ENCODE measurements at places on chromosomes 1 and 21.

GRCh38 chr21:38597421-38597820 is 99.1 kb upstream of the ERG start:
- DNase-seq, result no peak

DNA sequence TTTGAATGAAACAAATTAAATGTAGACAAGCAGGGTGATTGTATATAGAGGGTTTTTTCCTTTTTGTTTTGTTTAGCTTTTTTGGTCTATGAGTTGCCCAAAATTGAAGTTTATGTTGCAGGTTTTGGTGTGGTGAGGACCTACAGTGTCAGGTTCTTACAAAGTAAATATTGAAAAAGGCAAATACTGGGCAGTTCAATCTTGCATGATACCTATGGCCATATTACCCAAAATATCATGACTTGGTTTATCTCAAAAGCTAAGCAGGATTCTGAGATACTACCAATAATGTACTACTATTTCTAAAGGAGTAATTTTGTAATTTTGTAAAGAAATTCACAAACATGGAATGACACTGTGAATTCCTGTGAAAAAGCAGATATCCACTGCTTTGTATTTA is 1.8 kb downstream of the DNAJB4 start:
- no peak for DNase-seq

- DNase-seq, result no peak
Observed at GRCh38 chr1:18972531-18972930, 16.1 kb upstream of the IFFO2 start.

DNA sequence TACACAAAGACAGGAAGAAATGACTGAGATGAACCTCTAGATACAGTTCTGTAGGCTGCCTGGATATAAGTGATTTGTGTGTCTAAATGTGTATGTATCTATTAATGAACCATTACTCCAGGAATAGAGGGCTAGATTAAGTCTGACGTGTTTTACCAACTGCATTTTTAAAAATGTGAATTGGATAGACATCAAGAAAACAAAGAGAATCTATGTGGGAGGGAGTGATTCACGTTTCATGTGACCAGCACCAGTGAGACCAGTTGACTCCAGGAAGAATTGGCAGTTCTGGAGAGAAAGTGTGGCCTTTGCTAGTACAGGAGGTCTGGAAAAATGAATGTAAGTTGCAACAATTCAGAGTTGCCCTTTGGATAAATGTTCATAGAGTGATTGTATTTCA is 53.4 kb upstream of the RGS21 start:
- no peak for DNase-seq

GRCh38 chr1:25694167-25695007 is 77.8 kb downstream of the MAN1C1 start:
- no peak for DNase-seq

GRCh38 chr1:15185617-15186016 is 32.1 kb downstream of the TMEM51 start:
- DNase-seq, result no peak

DNA sequence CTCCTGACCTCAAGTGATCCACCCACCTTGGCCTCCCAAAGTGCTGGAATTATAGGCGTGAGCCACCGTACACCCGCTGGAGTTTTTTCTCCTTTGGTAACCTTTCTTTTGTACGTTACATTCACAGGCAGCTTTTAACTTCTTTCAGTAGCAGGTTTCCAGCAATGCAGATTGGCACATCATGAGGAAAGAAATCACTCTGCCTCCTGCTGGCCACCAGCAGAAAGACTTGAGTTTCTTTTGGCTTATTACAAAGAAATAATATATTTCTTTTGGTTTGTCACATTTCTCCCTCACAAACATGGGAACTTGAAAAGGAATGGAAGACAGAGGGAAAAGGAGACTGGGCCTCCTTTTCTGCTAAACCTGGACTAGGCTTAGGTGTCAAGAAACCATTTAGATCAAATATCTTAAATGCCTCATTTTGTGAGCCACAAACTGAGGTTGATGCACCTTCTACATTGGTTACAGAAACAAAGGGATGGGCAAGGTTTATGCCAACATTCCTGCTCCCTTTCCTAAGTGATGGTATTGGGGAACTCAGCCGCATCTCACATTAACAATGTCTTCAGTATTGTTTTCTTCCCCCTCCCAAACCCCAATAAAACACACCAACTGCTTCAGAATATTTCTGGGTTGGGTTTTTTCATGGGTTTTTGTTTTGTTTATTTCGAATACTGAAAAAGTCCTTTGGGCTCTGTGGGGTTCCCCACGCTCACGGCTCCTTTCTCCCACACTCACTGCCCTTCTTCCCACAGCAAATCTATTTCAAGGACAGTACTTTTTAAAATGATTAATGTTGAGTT is 7.7 kb downstream of the ENSA start:
- DNase-seq, result no peak

GRCh38 chr1:201753492-201753891 is 75.5 kb upstream of the IPO9 start:
- no peak for DNase-seq

DNA sequence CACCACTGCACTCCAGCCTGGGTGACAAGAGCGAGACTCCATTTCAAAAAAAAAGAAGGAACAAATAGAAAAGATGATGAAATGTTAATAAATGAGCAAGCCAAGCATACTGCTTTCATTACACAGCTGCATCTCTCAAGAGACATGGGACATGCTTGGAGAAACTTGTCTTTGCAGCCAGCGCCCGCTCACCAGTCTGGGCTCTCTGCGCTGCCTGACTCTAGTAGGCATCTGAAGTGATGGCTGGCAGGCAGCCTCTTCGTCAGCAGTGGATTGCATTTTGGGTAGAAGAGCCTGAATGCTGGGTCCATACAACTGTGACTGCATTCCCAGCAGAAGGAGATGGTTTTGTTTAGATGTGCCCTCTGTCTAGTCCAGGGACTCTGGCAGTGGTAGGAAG is 48.0 kb downstream of the IL6R start:
- no peak for DNase-seq

DNA sequence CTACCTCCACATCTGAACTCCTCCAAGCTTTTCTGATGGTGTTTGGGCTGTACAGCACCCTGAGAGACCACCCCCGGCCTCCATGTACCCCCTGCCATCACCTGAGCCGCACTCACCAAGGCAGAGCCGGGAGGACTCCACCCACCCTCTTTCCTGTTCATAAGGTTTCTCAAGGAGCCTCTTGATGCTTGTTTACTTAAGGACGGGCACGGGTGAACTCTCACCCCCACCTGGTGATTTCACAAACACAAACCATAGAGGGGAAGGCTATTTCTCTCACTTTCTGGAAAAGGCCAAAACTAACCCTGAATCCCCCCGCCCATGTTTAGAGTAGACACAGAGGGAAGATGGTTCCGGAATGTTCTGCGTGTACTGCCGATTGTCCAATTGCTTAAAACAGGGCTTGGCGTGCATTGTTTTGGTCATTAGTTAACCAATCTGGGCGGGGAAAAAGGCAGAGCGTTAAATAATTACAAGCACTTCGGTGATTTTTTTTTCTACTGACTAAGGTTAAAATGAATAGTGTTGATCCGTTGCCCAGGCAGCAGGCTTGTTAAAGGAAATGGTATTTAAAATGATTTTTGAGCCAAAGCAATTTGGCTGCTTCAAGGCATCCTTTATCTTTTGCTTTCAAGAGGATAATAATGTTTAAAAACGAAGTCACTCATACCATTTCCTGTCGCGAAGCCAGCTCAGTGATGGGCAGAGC is 279.8 kb upstream of the VAMP3 start:
- no peak for DNase-seq

- no peak for DNase-seq
Observed at GRCh38 chr1:57934745-57935144, 510.9 kb upstream of the DAB1 start.

DNA sequence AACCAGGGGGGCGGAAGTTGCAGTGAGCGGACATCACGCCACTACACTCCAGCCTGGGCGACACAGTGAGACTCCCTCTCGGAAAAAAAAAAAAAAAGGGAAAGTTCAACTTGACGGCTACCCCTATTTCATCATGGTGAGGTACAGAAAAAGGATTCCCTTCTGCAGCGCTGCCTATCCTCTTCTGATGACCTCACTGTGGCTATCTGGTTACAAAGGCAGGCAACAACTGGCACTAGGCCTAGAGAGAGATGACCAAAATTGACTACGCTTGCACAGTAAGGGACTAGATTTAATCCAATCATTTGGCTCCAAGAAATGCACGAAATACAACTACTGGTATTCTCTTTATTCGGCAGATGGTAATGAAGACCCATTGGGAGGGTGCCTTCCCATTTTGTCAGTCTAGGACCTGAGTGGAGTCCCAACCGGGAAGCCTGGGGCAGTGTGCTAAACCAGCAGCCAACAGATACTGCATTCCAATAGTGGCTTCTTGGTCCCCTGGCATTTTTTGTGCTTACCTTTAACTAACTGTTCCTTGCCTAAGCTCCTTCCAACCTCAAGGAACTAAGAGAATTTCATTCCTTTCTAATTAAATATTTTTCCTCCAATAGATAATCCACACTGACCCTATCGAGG is 36.6 kb downstream of the ITPKB start:
- no peak for DNase-seq

DNA sequence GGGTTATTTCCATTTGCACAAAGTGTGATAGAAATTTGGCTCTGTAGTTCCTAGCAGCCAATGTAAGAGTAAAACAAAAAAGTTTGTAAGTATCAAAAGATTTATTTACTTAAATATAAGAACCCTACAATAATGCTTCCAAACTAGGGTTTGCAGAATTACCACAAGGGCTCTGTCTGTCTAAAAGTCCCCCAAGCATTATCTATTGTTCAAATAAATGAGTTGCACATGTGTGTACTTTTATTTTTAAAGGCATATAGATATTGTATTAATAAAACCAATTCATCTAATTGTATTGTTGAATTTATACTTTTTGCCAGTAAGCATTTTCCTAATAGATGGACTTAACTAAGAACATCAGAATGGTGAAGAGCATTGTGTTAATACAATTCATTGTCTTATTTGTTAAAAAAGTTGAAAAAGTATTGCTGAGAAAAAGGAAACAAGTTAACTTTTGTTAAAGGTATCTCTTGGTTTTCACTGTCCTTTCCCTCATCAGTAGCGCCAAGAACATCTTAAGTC is 863 bp upstream of the PTPRC start:
- DNase-seq, result no peak

DNA sequence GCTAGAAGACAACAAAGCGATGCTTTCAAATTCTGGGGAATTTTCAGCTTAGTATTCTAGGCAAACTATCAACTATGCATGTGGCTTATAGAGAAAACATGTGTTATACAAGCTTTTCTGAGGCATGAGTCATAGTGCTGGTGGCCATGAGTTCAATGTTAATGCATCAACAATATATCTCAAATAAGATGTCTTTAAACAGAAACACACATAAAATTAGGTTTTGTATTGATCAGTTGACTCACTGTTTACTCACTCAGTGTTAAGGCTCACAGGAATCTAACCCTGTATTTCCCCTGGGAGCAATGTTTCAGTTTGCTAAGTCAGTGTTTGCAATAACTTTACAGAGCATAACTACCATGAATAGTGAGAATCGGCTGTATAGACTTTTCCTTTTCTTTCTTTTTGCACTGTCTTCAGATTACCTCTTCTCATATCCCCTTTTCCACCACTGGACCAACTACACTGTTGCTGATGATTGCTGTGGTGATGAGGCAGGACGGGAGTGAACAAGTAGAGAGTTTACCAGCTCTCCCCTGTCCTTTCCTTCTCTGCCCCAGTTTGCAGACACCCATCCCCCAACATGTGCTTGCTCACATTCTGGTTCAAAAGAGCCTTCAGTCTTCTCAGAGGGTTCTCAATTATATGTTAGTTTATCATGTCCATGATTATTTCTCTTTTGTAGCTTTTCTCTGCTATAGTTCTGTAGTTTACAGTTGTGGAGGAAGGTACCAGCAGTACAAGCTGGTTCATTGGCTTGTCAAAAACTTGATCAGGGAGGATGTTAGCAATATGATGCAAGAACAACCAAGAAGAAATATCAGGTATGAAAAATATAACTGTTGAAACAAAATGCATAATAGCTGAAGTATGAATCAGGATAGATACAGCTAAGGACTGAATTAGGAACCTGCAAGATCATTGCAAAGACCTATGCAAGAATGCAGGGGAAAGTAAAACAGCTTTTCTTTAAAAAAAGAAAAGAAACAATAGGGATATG is 23.9 kb downstream of the CD2 start:
- no peak for DNase-seq

DNA sequence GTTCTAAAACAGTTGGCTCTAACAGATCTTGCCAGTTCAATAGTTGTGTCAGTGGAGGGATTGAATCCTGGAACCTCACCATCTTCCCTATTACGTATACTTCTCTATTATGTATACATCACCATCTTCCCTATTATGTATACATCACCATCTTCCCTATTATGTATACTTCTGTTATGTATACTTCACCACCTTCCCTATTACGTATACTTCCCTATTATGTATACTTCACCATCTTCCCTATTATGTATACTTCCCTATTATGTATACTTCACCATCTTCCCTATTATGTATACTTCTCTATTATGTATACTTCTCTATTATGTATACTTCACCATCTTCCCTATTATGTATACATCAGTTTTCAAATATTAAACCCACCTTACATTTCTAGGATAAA is 34.4 kb upstream of the HP1BP3 start:
- no peak for DNase-seq

DNA sequence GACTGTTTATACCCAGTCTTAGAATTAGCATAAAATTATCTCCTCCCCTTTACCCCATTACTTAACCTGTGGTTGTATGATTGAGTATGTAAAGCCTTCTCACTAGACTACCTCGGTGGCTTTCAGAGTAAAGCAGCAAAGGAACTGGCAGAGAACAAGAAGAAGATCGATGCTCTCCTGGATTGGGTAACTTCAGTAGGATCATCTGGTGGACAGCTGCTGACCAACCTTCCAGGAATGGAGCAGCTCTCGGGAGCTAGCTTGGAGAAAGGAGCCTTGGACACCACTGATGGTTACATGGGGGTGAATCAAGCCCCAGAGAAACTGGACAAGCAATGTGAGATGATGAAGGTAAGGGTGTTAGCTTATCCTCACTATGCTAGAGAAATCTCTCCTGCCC is 138.6 kb upstream of the BMP8A start:
- no peak for DNase-seq

GRCh38 chr1:162151900-162152829 is 82.7 kb downstream of the NOS1AP start:
- DNase-seq, result no peak

- no peak for DNase-seq
Observed at GRCh38 chr1:93005252-93005598, 44.0 kb upstream of the DIPK1A start.

DNA sequence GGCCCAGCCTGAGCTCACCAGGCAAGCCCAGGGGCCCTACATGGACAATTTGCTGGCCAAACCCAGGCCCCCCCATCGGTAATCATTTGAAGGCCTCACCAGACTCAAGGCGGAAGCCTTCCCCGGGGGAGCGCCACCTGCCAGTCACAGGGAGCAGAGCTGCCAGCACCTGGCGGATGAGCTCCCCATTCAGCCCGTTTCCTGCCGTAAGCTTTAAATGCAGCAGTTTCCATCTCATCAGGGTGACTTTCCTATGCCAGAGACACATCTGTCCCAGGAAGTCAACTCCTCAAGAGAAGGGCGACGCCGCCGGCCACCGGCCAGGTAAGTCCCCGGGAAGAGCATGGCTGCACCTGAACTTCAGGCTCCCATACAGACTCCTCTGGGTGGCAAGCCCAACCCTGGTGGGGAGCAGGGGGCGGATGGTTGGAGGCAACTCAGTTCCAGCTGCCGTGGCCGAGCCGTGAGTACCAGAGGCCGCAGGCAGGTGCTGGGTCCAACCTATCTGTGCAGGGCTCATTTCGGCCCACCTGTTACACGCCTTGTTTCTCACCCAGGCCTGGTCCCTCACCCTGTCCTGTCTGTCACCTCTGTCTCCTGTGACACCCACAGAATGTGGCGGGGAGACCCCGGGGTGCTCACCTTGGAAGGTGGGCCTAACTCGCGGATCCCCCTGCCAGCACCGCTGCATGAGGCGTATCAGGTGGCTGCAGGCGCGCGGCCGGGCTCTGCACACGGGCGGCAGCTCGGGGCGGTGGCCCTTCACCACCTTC is 20.7 kb downstream of the RIPK4 start:
- DNase-seq, result no peak
